Memory B cell (primary cell): ENCODE measurements at places on chromosomes 5 and 9.

DNA sequence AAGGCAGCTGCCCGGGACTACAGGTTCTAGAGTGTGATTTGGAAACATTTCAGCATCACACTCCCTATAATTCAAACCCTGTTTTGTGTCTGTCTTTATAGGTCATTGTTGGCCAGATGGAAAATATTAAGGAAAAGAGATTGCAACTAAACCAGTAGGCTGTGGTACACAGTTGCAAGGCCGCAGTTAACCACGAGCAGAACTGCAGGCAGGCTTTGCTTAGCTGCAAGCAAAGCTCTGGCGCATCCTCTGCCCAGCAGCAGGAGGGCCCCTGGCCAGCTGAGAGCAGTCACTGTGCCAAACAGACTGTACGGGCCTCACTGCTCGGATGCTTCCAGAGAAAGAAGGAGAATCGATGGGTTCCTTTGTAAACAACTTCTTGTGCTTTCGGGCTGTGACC is 204.5 kb downstream of the DENND1A start:
- no peaks in the 10 kb centered on the region for H3K27me3 ChIP-seq
- H3K4me1 ChIP-seq, result peaks cover 4% of the 10 kb centered on the region
- no peak overlapping the region for H3K4me3 ChIP-seq
- peaks cover 39% of the 10 kb centered on the region for H3K36me3 ChIP-seq
- no peak overlapping the region for H3K27ac ChIP-seq

DNA sequence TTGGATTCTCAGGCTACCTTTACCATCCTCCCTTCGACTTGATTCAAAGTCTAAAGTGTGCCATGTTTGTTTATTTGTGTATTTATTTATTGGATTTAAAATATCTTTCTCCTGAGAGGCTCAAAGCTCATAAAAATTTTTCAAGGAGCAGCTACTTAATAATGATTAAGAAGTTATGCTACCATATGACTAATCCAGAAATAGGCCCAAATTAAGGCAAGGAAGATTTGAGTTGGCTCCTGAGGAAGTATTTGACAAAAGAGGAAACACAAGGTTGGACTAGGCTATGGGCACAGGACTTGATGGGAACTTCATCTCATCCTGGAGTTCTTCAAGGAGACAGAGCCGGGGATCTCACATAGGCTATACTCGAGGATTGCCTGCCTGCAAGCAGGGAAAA is 22.4 kb upstream of the PPP2CA start:
- no peak overlapping the region for H3K4me3 ChIP-seq
- H3K27me3 ChIP-seq, result peaks cover 2% of the 10 kb centered on the region
- no peaks in the 10 kb centered on the region for H3K4me1 ChIP-seq
- no peak overlapping the region for H3K27ac ChIP-seq
- no peaks in the 10 kb centered on the region for H3K36me3 ChIP-seq
- DNase-seq, result no peak

GRCh38 chr5:181098762-181099601 is 32.0 kb downstream of the OR2V1 start:
- peaks cover 12% of the 10 kb centered on the region for H3K27me3 ChIP-seq
- no peak overlapping the region for H3K27ac ChIP-seq
- DNase-seq, result no peak
- H3K4me3 ChIP-seq, result no peak overlapping the region

GRCh38 chr9:126165755-126166154 is 160.9 kb upstream of the MVB12B start:
- H3K4me3 ChIP-seq, result no peak overlapping the region
- no peak for DNase-seq
- H3K27me3 ChIP-seq, result peaks cover 26% of the 10 kb centered on the region
- peaks cover 4% of the 10 kb centered on the region for H3K4me1 ChIP-seq

DNA sequence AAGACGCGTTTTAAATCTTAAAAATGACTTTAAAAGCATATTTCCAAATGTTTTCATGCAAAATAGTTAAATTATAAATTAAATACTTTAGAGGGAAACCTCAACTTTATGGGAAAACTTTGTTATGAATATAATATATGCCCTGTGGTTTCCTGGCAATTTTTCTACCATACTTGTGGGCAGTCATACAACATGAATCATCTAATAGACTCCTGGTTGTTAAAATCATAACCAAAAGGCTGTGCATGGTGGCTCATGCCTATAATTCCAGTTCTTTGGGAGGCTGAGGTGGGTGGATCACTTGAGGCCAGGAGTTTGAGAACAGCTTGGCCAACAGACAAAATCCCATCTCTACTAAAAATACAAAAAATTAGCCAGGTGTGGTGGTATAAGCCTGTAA is 18.2 kb downstream of the ATP10B start:
- H3K4me3 ChIP-seq, result no peak overlapping the region
- no peak overlapping the region for H3K27ac ChIP-seq
- peaks cover 10% of the 10 kb centered on the region for H3K27me3 ChIP-seq
- no peaks in the 10 kb centered on the region for H3K36me3 ChIP-seq
- DNase-seq, result no peak

- no peak for DNase-seq
- H3K27ac ChIP-seq, result no peak overlapping the region
- no peaks in the 10 kb centered on the region for H3K27me3 ChIP-seq
- H3K4me3 ChIP-seq, result no peak overlapping the region
Measured at GRCh38 chr9:118529624-118530214, 825.5 kb downstream of the TLR4 start.

DNA sequence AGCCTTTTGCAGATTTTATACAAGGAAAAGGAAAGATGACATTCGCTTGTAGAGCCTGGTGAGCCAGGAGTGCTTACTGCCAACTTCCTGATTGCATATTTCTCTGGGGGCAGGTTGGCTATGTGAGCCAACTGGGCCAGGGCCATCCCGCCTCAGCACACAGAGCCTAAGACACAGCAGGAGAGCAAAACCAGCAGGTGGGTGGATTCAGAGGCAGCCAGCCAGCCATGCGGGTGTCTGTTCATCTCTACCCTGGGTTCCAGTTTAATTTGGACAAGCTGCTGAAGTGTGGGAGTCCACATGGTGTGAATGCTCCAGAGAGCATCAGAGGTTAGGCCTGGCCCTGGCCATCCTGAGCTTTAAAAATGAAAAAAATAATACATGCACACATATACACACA is 291.4 kb downstream of the ARHGEF28 start:
- peaks cover 4% of the 10 kb centered on the region for H3K27me3 ChIP-seq
- peaks cover 2% of the 10 kb centered on the region for H3K4me1 ChIP-seq
- no peak overlapping the region for H3K27ac ChIP-seq
- DNase-seq, result no peak
- no peaks in the 10 kb centered on the region for H3K36me3 ChIP-seq

GRCh38 chr5:67052034-67052433 is 144.6 kb downstream of the CD180 start:
- H3K36me3 ChIP-seq, result peaks cover 7% of the 10 kb centered on the region
- no peak for DNase-seq
- no peak overlapping the region for H3K27ac ChIP-seq
- no peak overlapping the region for H3K4me3 ChIP-seq
- H3K4me1 ChIP-seq, result peaks cover 9% of the 10 kb centered on the region
- no peaks in the 10 kb centered on the region for H3K27me3 ChIP-seq

- no peak overlapping the region for H3K4me3 ChIP-seq
- H3K4me1 ChIP-seq, result peaks cover 2% of the 10 kb centered on the region
- no peak for DNase-seq
- H3K27ac ChIP-seq, result no peak overlapping the region
- H3K27me3 ChIP-seq, result peaks cover 2% of the 10 kb centered on the region
Measured at GRCh38 chr5:137734331-137734730, 1.6 kb downstream of the KLHL3 start.

DNA sequence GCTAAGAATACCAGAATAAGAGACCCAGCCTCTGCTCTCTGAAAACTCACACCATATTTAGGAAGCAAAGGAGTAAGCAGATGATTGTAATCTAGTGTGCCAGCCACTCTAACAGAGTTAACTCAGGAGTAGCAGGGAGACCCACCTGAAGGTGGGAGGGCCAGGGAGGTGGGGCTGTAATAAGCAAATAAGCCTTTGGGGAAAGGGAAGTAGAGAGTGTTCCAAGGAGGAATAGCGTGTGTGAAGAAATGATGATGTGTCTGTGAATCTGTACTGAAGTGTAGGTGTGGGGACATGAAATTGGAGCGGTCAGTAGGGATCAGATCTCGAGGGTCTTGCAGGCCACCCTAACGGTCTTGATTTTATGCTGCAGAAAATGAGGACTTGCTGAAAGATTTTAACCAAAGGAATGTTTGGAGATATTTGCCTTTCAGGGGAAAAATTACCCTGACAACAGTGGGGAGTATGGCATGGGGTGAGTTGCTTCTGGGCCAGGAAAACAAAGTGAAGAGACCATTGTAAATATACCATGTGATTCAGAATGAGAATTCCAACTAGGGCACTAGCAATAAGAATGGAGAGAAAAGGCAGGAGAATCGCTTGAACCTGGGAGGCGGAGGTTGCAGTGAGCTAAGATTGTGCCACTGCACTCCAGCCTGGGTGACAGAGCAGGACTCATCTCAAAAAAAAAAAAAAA is 44.1 kb upstream of the FSD1L start:
- no peak for DNase-seq
- no peak overlapping the region for H3K27ac ChIP-seq
- peaks cover 4% of the 10 kb centered on the region for H3K36me3 ChIP-seq
- H3K4me3 ChIP-seq, result no peak overlapping the region
